ENCODE measurements at places on chromosomes 13 and 19.
A peak's percentile ranks its signal among the peaks of the same experiment; 100 is the strongest.

GRCh38 chr13:46040763-46041162 lies 11.8 kb downstream of the ZC3H13 start:
- no peak for DNase-seq

DNA sequence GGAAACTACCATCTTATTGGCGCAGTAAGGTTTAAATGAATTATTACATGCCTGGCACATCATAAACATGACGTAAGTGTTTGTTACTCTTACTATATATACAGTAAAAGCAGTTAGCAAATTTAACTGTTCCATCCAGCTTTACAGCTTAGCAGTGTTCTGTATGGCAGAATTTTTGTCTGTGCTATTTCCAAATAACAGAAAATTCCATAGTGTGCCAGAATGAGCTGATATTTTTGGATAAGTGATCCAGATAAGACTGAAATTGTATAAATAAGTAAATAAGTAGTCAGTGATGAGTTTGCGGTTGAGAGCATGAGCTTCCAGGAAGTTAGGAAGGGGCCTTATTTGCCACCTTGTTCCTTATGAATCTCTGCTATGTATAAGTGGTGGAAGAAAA lies 236.5 kb upstream of the SLC10A2 start:
- no peak for DNase-seq

DNA sequence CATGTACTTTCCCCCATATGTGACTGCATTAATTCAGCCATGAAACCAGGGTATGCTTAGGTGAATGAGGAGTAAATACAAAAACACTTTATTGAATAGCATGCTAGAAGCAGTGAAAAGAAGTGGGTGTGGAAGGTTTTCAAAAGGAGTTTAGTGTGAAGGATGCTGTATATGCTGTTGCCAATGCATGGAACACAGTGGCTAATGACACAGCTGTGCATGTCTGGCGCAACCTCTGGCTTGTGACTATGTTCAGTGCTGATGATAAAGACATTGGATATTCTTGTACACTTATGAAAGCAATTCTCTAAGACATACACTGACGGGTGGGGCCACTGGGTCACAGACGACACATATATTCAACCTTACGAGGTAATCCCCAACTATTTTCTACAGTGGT lies 55.2 kb downstream of the SOX21 start:
- no peak for DNase-seq

- DNase-seq: peak; percentile 71
Measured at GRCh38 chr19:36771261-36772231, 1.1 kb downstream of the ZNF850 start.

DNA sequence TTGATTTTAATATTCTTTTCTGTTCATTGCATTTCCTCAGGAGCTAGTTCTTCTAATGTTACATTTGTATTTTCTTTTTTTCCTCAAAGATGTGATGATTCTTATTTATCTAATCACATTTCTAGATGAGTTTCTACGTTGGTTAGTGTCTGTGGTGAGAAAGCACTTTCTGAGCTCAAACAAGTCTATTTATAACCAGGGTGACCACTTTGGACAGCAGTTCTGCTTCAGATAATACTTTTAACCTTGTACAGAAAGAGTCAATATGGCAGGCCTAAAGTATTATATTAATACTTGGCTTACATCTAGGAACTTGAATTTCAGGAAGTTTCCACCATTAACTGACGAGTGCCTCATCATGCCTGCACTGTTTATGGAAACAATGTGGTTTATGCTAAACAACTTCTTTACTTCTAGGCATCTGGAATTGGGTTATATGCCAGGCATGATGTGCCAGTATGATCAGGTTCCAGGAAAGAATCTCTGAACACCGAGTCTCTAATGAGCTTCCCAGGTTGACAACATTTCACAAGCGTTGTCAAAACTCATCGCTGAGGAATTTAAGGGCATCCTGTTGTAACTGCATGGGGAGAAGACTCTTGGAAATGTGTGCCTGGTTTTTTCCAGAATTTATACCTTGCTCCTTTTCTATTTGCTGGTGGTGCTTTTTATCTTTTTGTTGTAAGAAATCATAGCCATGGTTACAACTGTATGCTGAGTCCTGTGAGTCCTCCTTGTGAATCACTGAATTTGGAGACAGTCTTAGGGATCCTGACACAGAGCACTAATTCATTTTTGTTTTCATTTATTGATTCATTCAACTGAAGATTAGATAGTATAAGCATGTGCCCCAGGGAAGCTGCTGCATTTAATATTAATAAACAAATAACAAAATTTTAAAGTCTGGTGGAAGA lies 344.4 kb upstream of the PCDH9 start:
- DNase-seq: peak; percentile 20

DNA sequence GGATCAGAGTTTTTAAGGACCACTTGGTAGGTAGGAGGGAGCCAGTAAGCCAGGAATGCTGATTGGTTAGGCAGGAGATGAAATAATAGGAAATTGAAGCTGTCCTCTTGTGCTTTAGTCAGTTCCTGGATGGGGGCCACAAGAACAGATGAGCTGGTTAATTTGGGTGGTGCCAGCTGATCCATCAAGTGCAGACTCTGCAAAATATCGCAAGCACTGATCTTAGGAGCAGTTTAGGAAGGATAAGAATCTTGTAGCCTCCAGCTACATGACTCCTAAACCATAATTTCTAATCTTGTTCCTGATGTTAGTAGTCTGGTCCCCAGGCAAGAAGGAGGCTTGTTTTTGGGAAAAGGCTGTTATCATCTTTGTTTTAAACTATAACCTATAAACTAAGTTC lies 117.9 kb upstream of the GPR12 start:
- no peak for DNase-seq

DNA sequence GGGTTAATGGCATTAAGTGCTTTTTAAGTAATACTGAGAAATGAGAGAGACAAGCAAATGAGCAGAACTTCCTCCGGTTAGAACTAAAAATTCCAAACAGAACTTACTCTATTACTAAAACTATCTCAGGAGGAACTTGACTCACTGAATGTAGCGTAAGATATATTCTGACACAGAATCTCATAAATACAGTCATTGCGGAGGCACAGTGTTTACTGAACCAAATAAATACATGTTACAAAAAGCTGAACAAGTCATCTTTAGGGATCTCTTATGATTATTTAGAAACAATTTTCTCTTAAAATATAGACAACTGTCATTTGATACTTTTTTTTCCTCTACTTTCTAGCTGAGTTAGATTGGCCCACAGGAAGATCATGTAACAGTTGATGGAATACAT lies 283.1 kb downstream of the KLF12 start:
- DNase-seq: no peak

DNA sequence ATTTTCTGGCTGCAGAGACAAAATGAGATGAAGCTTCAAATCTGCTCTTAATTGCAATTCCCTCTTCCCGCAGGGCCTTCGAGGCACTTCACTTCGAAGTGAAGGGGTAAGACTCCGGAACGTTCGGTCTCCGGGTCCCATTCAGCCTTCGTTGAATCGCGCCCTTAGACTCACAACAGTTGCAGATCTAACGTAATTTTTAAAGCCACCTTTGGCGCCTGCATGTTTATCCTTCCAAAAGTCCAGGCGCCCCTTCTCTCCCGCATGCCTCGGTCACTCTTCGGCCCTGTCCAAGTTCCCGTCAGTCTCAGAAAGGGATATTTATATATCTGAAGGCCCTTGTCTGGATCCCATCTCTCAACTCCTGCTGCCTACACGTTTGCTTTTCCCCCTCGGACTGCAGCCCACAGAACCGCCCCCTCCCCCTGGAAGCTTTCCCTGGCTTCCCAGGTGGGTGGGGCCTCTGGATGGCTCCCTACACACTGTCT lies 915 bp upstream of the KCTD12 start:
- DNase-seq: no peak

DNA sequence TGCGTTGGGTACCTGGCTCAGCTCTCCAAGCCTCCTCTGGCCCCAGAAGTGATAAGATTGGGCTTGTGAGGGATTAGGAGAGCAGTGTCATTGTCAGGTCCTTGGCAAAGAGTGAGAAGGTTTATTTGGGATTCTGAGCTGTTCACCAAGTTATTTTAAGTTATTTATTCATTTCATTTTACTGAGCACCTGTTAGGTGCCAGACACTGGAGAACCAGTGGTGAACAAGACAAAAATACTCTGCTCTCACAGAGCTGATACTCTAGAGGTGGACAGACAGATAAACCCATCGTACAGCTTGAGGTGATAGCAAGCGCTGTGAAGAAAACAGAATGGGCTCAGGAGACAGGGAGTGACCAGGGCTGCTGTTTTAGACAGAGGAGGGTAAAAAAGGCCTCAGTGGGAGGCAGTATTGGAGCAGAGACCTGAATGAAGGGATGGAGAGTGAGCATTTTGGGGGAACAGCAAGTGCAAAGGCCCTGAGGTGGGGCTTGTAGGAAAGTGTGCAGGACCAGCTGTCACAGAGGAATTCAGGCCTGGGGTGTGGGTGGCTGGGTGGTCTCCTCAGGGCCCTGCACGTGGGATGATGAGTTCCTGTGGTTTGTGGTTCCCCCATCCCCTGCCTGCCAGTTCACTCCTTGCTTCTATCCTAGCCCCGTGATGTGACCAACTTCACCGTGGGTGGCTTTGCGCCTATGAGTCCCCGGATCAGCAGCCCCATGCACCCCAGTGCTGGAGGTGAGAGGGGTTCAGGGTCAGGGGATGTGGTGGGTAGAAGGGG lies 8.7 kb upstream of the TIMM50 start:
- no peak for DNase-seq

GRCh38 chr13:113959198-113959597 lies 14.7 kb downstream of the C13orf46 start:
- no peak for DNase-seq

DNA sequence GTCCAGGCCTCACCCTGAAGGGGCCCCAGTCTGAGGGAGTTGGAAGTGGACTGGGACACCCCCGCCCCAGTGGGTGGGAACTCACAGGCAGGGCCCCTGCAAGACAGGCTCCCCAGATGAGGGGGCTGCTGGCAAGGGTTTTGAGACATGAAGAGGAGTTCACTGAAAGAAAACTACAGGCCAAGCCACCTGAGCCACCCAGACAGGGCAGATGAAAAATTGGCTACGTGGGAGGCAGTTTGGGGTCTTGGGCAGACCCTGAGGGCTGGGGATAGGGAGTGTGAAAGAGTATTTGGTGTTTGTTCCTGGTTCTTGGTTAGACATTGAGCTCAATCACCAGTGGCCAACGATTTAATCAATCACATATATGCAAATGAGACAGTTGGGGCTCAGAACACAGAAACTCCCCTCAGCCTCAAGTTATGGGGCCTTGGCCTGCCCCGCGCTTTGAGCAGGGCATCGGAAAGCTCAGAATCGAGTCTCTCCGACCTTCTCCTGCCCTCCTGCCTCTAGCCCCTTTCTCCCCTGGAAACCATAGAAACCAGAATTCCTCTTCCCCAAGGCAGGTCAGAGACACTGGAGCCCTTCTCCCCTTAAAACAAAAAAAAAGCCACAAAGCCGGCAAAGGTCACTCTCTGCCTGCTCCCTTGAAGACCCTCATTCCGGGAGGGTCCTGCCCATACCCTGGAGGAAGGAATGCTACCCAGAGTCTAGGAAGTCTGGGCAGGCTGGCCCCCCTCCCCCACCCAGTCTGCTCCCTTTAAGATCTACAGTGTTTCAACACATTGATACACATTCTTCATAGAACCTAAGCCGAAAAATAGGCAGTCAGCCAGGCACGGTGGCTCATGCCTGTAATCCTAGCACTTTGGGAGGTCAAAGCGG lies 1.3 kb upstream of the ISYNA1 start:
- no peak for DNase-seq

DNA sequence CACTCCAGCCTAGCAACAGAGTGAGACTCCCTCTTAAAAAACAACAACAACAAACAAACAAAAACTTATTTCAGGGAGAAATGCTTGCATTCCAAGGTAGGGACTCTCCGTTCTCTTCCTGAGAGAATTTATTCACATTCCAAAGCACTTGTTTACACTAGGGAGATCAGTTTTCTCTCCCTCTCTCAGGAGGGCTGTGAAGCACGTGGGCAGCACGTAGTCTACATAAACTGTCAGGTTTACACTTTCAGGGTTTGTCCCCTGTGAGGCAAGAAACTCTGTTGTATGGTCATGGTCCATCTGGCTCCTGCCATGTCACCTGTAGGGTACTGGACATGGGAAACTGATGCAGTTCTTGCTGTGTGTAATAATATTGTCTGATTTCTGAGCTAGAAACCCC lies 31.6 kb downstream of the WDR87 start:
- no peak for DNase-seq

GRCh38 chr19:42553292-42554045 lies 25.2 kb upstream of the CEACAM1 start:
- peak; percentile 26 for DNase-seq
